ENCODE measurements at places on chromosomes 11 and 22. TPM values are rescaled to one million over a fixed set of nuclear protein-coding genes. Genes with fewer than 3 reads are reported as not detected.

DNA sequence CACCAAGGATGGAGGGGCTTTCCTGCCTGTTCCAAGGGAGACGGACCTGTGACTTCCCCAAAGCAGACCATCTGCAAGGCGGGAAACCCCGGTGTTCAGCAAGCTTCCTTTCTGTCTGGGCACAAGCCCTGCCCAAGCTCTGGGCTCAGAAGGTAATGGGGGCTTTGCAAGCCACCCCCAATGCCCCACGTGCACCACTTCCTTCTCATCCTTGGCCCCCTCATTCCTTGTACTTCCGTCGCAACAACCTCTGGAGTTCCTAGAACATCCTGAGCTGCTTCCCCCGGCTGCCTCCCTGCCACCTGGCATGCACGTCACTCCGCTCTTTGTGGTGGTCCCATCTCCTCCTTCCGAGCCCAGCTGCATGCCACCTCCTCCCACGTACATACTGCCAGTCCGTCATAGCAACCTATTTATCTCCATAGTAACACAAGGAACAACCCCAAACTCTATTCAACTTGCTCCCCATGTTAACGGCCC lies 3.9 kb downstream of the MYEOV start:
- no peak for DNase-seq

GRCh38 chr11:125071846-125072217 lies 8.7 kb downstream of the SLC37A2 start:
- DNase-seq: no peak

GRCh38 chr22:31269892-31270579 lies 22.3 kb downstream of the PIK3IP1 start:
- DNase-seq: no peak

DNA sequence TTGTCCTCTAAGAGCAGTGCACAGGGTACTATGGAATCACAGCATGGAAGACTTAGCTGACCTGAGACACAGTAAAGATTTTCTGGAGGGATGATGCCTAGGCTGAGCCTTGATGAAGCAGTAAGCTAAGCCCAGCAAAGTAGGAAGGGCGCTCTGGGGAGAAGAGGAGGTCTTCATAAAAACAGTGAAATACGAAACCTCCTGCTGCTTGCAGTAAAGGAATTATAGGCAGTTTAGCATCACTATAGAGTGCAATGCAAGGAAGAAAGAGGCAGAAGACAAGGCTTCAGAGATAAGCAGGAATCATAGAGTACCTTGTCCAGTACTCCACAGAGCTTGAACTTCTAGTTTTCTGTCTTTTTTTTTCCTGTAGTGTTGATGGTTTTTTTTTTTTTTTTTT lies 555.7 kb upstream of the CADM1 start:
- DNase-seq: no peak

- peak; percentile 91 for DNase-seq
These were observed 753 bp upstream of the PPARA start for GRCh38 chr22:46149512-46150033.

DNA sequence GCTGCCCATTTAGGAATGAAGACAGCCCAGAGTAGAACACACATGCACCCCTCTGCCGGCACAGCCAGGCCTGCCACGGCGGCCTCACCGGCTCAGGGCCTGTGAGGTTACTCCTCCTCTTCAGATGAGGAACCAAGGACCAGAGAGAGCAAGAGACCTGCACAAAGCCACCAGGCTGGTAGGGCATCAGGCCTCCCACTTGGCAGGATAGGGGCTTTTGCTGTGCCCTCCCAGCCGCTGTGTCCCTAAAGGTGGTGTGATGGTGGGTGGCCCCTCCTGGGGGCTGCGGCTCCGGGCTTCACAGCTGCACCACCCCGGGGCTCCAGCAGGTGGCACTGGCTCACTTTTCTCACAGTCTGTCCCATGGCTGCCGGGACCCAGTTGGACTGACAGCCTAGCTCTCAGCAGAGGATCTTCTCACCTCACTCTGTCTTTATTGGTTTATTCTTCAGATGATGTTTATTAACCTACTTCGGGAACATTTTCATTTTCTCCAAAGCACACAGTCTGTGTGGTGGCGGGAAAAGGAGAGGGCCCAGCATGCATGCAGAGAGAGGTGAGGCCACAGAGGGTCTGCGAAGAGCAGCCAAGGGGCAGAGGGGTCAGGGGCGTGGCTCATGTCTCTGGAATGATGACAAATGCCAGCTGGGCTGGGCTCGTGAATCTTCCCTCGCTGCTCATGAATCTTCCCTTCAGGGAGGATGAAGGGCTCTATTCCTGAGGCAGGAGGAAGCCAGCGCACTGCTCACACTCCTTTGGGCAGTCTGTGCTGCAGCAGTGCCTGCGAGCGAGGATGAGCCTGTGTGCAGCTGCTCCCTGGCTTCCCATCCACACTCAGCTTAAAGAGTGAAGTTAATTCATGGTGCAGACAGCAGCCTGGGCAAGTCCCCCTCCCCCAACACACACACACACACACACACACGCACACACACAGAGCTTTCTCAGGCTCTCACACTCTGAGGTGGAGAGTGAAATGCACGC lies 101.1 kb upstream of the PITPNB start:
- DNase-seq: peak; percentile 90

GRCh38 chr22:17999851-18000250 lies 24.5 kb downstream of the MICAL3 start:
- DNase-seq: no peak

DNA sequence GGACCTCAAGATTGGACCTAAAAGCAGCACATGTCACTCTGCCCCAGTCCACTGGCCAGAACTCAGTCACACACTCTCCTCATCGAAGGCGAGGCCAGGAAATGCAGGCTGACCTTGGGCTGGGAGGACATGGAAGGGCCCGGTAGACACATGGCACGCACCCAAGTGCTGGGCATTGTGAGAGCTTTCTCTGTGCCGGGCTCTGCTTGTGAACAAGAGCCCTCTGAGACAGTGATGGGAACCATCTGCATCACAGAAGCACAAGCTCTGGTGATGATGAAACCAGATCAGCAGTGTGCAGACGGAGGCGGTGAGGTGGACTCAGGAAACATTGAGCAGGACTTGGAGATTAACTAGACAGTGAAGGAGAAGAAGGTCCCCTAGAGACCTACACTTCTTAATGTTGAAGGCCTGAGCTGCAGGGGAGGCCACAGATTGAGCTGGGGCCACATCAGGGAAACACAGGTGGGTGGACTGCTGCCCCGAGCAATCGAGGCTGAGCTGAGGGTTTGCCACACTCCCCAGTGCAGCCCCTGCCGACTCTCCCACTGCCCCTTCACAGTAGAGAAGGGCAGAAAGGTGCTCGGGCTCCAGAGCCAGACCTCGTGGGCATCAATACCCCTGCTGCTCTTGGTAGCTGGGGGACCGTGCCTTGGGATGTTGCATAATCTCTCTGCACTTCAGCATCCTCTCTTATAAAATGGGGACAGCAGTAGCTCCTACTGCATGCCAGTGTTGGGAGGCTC lies 1460.5 kb downstream of the TBC1D22A start:
- DNase-seq: peak; percentile 72

- peak; percentile 37 for DNase-seq
These were observed at the start of gene KCNJ1 for GRCh38 chr11:128867277-128867676. Gene KCNJ1 (minus strand): TSS chr11:128867296. CDS start chr11:128840243, 27,053 bp downstream.

Gene C22orf31
- not detected for total RNA-seq

Gene OR5A1
- not detected for total RNA-seq

Gene TMPRSS4
- not detected for total RNA-seq

Gene SCARF2
- total RNA-seq: 21.1 TPM

Gene CBLIF
- total RNA-seq: not detected

Measured in mesenteric fat pad (tissue), 1 donor.